ENCODE measurements at places on chromosomes 12 and 14. TPM values are rescaled to one million over a fixed set of nuclear protein-coding genes. Genes with fewer than 3 reads are reported as not detected.

MEG3 gene
- 154 TPM for total RNA-seq

ESR2 gene
- 0.76 TPM for total RNA-seq

KIF5A gene
- 5.6 TPM for total RNA-seq

KRT2 gene
- not detected for total RNA-seq

CAPZA3 gene
- not detected for total RNA-seq

KRT74 gene
- not detected for total RNA-seq

SPTB gene
- 14.8 TPM for total RNA-seq

KRT3 gene
- not detected for total RNA-seq

OR4E2 gene
- not detected for total RNA-seq

AKAP6 gene
- 6.4 TPM for total RNA-seq

ANG gene
- 24.5 TPM for total RNA-seq

NRXN3 gene
- 38.1 TPM for total RNA-seq

STAB2 gene
- 0.13 TPM for total RNA-seq

MYO1A gene
- total RNA-seq, result 0.36 TPM

DEPDC4 gene
- 1.5 TPM for total RNA-seq

ESRRB gene
- 0.18 TPM for total RNA-seq

GPR135 gene
- total RNA-seq, result 6.8 TPM

TAS2R9 gene
- not detected for total RNA-seq

CRIP1 gene
- total RNA-seq, result 112 TPM

B4GALNT3 gene
- 28.8 TPM for total RNA-seq

GCH1 gene
- 6.4 TPM for total RNA-seq

MIP gene
- total RNA-seq, result not detected

RFX4 gene
- not detected for total RNA-seq

ALKBH1 gene
- total RNA-seq, result 15.4 TPM

CKAP4 gene
- total RNA-seq, result 30.3 TPM

KRT73 gene
- not detected for total RNA-seq

PROX2 gene
- total RNA-seq, result not detected

PRPH gene
- 3.7 TPM for total RNA-seq

JPH4 gene
- 0.85 TPM for total RNA-seq

OR4K1 gene
- total RNA-seq, result not detected

BICDL1 gene
- 1.5 TPM for total RNA-seq

All from sciatic nerve (tissue), 2 donors.